ENCODE measurements at places on chromosomes 7 and 10.

- no peak for DNase-seq
Observed at GRCh38 chr7:148303295-148304082, 287.1 kb upstream of the C7orf33 start.

DNA sequence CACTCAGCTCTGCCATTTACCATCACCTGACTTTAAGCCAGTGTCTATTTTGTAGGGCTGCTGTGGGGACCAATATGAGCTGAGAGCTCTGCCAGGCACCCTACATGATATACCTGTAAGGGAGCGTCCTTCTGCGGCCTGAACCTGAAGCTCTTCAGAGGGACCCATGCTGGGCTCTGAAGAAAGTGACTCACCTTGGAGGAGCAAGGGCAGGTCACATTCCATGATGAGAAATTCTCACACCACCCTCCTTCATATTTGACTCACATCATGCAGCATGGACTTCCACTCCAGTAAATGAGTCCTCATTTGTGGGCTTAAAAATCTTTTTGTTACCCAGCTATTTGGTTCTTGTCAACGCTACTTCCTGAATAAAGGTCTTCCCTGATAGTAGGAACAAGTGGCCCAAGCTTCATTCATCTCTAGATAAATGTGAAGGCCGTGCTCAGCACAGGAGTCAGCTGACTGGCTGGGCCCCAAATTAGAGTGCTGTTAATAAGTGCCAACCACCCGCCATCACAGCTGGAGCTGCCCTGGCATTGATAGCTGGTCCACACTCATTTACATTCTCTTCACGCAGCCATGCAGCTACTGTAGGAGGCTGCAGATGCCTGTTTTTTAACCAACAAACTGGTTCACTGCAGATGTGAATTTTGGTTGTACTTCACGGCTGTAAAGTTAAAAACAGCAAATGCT, 78.4 kb downstream of the RNF216 start:
- peak; percentile 88 for DNase-seq

DNA sequence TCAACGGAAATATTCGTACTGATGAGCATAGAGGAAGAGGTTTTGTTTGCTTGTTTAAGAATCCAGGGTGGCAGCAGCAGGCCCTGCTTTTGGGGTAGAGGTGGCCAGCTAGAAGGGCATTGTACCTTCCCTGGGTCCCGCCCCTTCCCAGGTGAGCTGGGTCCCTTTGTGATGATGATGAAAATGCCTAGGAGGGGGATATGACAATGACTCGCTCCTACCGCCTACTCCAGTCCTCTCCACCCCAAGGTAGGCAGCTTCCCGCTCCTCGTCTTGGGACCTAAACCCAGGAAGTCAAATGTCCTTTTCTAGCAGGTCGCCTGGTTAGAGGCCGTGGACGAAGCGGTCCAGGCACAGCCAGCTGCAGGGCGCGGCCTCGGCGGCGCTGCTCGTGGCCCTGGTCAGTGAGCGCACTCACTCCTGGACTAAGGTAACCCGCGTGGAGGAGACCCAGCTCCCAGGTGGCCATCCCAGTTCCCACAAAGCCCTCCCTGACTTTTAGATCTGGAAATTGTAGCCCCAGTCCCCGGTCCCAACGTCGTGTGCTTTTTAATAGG, 141.4 kb downstream of the LSMEM1 start:
- no peak for DNase-seq

- DNase-seq, result no peak
Observed at GRCh38 chr10:116542007-116542677, 3.6 kb upstream of the PNLIP start.

DNA sequence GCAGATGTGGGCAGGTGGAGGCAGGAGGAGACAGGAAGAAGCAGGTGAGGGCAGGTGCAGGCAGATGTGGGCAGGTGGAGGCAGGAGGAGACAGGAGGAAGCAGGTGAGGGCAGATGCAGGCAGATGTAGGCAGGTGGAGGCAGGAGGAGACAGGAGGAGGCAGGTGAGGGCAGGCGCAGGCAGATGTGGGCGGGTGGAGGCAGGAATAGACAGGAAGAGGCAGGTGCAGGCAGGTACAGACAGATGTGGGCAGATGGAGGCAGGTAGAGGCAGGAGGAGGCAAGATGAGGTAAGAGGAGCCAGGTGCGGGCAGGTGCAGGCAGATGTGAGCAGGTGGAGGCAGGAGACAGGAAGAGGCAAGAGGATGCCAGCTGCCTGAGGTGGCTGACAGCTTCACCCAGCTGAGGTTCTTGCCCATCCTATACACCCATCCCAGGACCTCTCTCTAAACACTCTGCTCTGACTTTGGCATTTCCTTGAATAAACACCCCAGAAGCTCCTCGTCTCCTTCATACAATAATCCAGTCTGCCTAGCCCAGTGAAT, 33.0 kb downstream of the PTPRE start:
- no peak for DNase-seq

DNA sequence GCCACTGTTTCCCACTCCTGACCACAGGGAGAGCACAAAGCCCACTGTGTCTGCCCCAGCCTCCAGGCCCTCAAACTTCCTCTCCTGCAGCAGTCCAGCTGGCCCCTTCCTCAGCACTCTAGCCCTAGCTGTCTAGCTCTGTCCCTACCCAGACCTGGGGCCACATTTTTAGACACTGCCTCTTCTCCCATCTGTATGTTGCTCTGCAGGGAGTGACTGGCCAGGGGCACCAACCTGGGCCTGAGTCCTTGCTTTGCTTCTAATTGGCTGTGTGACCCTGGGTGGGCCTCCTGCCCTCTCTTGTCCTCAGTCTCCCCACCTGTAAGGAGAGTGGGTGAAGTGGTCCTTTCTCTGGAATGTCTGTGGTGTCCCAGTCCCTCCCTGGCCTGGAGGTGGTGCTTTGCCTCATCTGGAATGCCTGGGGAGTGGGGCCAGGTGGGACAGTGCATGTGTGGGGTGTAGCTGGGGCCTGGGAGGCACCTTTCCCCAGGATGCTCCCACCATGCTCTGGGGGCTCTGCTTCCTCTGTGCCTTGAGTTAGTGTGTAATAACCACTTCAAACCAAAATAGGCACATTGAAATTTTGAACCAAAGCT, 25.1 kb downstream of the AQP1 start:
- DNase-seq, result no peak

DNA sequence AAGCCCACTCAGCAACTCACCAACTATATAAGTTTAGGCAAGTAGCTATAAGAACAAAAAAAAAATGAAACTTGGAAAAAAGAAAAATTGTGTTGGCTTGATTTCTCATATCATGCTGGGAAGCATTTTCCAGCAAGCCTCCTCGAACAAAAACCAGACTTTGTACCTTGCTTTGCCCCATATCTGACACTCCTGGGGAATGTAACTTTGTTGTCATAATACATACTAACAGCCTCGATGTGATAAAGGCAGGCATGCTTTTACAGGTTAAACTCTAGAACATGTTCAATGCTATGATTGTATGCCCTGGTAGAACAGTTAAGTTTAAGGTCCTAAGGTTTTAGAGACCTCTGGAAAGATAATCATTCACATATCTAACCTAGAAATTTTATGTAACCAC, 11.6 kb downstream of the CFAP43 start:
- DNase-seq, result no peak

- DNase-seq, result no peak
Observed at GRCh38 chr7:15936991-15937390, 250.5 kb upstream of the MEOX2 start.

DNA sequence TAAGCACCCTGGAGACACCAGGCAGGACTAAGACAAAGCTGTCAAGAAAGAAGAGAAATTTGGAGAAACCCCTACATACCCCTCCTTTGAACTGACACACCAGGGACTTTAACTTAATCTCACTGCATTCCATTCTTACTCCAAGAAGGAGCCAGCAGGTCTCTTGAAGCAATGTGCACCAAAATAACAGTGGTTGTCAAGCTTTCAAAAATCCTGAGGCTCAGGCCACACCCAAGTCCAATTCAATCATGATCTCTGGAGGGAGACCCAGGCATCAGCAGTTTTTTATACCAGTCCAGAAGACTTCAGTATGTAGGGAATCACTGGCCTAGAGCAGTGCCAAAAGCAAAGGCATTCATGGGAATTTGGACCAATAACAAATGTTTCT, 6.8 kb downstream of the SLC25A13 start:
- no peak for DNase-seq

- no peak for DNase-seq
Observed at GRCh38 chr10:121452581-121452980, 145.7 kb downstream of the FGFR2 start.

Data from amygdala (tissue), 56 donors.